ENCODE measurements at places on chromosomes 2 and 18.

- no peak for DNase-seq
Measured at GRCh38 chr2:20614201-20615067, 36.5 kb downstream of the HS1BP3 start.

GRCh38 chr2:120568089-120568974, 167.3 kb upstream of the GLI2 start:
- DNase-seq = no peak

DNA sequence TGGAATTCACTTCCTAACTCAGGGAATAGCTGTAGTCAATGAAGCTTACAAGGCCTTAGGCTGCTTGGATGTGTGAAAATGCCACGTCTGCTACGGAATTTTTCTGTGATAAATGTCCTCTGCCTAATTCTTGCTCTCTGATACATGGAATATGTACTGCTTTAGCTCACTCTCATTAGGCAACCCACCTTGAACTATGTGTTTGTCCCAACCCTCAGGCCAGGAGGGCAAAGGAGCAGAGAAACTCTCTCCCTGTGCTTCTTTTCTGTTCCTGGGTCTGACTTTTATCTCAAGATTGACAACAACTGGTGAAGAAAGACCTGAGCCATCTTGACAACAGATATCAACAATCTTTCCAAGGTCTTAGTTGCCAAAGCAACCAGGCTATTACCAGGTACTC, 143.9 kb downstream of the GCA start:
- no peak for DNase-seq

DNA sequence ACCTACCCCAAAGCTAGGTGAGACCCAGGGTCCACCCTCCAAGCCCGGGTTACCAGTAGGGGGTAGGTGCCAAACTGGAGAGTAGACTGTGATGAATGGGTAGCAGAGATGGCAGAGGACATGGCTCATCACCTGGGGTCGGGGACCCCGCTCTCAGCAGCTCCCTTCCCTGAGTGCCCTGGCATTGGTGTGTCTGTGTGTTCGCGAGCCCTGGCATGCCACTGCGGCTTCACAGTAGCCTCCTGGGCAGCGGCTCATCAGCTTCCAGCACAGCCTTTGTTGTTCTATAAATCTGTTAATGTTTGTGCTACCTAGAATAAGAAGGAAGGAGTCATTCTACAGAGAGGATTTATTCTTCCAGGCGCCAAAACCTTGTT, 62.6 kb upstream of the ALPP start:
- DNase-seq = no peak

- peak; percentile 29 for DNase-seq
Measured at GRCh38 chr18:45910405-45911023, 56.6 kb downstream of the EPG5 start.

- DNase-seq = no peak
Measured at GRCh38 chr18:48065601-48065995, 135.1 kb upstream of the SMAD2 start.

Measured in T-helper 17 cell (primary cell).